Peyer's patch (tissue), 4 donors: ENCODE measurements at places on chromosomes 12 and 14.
A peak's percentile ranks its signal among the peaks of the same experiment; 100 is the strongest.

- H3K36me3 ChIP-seq, result no peaks in the 10 kb centered on the region
- no peak for DNase-seq
- no peaks in the 10 kb centered on the region for H3K4me1 ChIP-seq
- no peak overlapping the region for H3K27ac ChIP-seq
- no peak overlapping the region for H3K4me3 ChIP-seq
Observed at GRCh38 chr12:15928870-15929571, 17.9 kb downstream of the DERA start.

GRCh38 chr14:35766700-35767082 is 42.4 kb downstream of the RALGAPA1 start:
- H3K4me1 ChIP-seq, result no peaks in the 10 kb centered on the region
- H3K27ac ChIP-seq, result no peak overlapping the region
- no peak for DNase-seq
- H3K36me3 ChIP-seq, result no peaks in the 10 kb centered on the region

DNA sequence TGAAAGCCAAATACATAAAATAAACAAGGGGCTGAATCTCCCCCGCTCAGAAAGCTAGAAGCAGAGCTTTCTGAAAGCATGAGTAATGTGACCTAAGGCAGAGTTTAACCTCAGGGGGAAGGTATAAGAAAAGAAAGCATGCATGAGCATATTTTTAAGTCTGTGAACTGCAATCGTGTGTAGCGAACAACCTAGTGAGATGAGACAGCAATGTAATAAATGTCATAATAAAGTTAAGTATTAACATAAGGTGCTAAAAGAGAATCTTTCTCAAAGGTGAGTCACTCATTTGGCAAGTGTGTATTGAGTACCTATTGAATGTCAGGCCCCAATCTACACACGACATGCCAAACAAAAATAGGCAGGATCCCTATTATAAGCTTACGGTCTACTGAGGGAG is 14.2 kb upstream of the WDR20 start:
- peak overlapping the region; percentile 56 for H3K27ac ChIP-seq
- no peaks in the 10 kb centered on the region for H3K4me1 ChIP-seq
- H3K4me3 ChIP-seq, result no peak overlapping the region
- no peak for DNase-seq
- H3K36me3 ChIP-seq, result no peaks in the 10 kb centered on the region
- no peaks in the 10 kb centered on the region for H3K27me3 ChIP-seq

DNA sequence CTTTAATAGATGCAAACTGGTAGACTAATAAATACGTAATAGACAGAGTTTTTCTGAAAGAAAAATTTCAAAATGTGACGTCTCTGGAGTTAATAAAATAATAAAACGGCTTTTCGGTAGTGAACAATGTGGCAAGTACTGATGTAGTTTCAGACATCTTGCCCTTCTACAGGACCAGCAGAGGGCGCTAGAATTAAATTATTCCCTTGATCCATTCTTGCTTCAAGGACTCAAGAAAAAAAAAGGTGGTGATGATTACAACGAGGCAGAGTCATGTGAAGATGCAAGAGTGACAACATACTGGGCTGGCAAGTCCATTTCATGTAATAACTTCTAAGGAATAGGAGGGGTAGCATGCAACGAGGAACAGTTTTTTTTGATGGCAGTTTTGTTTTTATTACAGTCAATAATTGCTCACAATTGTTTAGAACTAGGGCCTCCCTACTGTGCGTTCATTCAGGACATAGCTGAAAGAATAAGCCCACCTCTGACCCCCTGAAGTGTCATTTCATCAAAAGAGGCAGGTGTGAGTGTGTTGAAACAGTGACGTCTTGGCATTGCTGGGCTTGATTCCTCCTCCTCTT is 101.0 kb upstream of the GZMB start:
- no peaks in the 10 kb centered on the region for H3K27me3 ChIP-seq
- H3K36me3 ChIP-seq, result no peaks in the 10 kb centered on the region
- no peak overlapping the region for H3K27ac ChIP-seq

DNA sequence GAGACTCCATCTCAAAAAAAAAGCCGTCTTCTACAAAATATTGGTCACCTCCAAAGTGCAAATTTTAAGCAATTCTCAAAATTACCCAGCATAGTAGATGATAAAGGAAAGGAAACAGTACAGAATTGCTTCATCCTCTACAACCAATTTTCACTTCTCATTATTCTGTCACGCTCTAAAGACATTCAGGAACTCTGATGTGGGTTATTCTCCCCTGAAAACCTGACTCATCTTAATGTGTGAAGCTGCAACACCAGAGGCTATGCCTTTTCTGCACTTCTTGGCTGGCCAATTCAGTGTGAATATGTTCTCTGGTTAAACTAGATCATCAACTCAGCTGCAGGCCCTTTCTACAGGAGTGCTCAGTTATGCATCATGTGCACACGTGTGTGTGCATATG is 11.0 kb downstream of the PTGER2 start:
- no peaks in the 10 kb centered on the region for H3K4me1 ChIP-seq
- peak overlapping the region; percentile 6 for H3K27ac ChIP-seq
- H3K4me3 ChIP-seq, result no peak overlapping the region
- no peak for DNase-seq
- no peaks in the 10 kb centered on the region for H3K27me3 ChIP-seq
